ENCODE measurements at places on chromosomes 2 and 18.

DNA sequence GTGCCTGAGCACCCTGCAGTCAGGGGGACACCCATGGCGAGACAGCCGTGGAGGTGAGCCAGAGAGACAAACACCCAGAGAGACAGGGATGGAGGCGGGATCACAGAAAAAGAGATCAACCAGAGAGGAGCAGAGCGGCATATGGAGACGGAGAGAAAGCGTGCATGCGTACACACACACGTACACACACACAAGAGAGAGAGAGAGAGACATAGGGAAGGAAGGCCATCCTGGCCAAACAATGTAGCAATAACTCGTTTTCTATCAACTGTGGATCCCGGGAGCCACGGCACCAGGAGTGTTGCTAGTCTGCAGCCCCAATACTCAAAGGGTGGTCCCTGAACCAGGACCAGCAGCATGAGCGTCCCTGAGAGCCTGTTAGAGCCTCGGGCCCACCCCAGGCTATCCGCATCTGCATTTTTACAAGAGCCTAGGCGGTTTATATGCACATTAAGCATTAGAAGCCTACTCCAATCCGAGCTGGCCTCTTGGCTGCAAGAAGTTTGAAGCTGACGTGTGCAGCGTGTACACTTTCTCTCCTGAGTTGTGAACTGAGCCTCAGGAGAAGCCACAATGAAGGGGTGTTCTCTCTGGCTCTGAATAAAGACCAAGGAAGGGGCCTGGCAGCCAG, 50.1 kb upstream of the MYCN start:
- DNase-seq, result no peak

- no peak for DNase-seq
Observed at GRCh38 chr2:224749136-224749535, 33.0 kb upstream of the CCDC195 start.

- DNase-seq, result no peak
Observed at GRCh38 chr2:156562124-156562523, 125.9 kb downstream of the GPD2 start.

DNA sequence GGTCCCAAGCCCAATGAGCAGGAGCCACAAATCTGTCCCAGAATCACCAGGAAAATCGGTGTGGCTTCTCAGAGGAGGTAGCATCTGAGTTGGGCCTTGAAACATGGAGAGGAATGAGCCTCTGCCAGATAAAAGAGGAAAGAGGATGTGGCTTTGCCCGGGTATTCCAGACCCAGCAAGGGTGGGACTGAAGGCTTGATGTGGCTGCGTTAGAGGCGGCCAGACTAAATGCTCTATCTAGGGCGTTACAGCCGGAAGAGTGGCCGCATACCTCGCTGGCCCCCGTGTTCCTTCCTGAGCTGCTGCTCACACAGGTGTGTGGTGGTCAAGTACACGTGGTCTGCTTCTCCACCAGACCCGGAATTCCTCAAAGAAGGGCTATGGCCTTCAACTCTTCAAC, 33.9 kb upstream of the POMC start:
- DNase-seq, result no peak

DNA sequence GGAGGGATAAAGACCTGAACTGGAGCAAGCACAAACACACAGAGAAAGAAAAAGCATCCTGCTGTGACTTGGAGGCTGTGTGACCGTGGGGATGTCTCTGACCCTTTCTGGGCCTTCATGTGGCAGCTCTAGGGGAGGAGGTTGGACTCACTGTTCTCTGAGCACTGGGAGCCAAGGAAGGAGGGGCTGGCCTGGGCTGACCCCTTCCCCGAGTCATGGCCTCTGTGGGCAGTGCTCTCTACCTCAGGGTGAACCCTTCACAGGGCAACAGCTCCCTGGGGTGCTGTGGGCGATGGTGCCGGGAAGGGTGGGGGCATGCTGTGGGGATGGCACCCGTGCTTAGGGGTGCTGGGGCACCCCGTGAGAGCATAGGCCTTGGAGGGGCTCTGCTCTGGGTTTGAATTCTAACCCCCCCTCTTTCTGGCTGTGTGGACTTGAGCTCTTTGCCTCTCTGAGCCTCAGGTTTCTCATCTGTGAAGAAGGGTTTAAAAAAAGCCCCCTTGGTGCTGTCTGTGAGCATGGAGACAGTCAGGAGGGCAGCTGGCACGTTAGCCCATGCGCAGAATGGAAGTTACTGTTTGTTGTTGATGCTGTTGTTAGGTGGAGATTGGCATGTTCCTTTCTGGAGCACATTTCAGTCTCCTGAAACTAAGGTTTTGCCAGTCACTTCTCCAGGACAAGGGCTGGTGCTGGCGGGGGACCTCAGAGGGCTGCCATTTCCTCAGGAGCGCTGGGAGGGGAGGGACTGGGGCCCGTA, 700 bp downstream of the TOGARAM2 start:
- no peak for DNase-seq

DNA sequence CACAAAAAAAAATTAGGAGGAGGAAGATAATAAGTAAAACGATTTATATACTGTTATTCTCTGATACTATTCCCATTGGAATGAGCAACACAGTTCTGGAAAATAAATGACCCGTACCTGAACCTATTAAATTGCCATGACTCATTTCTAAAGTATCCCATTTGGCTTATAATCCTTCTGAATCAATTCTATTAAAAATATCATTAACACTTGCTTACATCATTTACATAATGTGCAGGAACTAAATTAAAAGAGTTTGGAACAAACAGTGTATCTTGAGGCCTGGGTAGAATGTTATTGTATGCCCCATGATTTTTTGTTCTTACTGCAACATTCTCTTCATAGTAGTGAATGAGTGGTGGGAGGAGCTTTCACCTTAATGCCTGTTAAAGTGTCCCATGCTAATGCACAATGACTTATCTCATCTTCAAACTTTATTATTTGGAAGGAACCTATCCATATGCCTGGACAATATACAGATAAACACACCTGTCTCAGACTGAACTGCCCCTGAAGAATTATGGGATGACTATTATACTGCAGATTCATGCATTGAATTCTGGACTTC, 549.9 kb upstream of the ACVR2A start:
- DNase-seq, result no peak

DNA sequence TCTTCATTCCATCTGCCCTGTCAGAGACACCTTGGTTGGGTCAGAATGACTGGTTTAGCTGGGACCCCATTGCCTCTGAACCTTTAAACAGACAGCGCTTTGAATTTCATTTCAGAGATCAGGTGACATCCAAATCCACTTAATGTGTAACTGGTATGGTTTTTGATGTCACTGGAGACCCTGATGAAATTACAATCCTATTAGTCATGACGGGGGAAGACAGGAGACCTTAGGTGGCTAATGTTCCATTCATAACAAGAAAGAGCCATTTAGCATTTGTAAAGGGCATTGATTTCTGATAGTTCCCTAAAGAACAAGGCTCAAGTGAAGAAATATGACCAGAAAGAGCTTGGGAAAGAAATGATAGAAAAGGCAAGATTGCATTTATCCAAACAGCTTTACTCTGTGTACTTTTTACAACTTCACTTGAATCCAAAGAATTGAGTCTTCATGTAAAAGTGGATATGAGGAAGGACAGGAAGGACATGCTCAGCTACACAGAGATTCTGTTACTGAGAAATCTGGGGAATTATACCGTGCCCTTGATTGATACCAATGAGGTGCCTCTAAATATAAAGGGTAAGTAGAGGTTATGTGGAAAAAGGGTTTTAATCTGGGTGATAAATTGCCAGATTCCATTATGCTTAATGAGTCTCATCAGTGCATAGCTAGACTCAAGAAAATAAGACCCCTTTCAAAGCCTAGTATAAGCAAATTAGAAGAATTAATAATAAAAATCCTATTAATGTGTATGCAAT, 198.2 kb downstream of the NCKAP5 start:
- no peak for DNase-seq

DNA sequence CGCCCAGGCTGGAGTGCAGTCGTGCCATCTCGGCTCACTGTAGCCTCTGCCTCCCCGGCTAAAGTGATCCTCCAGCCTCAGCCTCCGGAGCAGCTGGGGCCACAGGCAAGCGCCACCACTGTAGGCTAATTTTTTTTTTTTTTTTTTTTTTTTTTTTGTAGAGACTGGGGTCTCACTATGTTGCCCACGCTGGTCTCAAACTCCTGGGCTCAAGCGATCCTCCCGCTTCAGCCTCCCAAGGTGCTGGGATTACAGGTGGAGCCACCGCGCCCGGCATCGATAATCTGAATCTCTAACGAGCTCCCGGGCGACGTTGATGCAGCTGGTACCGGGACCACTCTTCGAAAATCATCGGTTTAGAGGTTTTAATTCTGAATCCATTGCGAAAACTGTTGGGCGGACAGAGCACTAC, 520 bp upstream of the CYP20A1 start:
- DNase-seq, result no peak

- DNase-seq, result no peak
Observed at GRCh38 chr2:134431838-134432434, 178.1 kb downstream of the MGAT5 start.

DNA sequence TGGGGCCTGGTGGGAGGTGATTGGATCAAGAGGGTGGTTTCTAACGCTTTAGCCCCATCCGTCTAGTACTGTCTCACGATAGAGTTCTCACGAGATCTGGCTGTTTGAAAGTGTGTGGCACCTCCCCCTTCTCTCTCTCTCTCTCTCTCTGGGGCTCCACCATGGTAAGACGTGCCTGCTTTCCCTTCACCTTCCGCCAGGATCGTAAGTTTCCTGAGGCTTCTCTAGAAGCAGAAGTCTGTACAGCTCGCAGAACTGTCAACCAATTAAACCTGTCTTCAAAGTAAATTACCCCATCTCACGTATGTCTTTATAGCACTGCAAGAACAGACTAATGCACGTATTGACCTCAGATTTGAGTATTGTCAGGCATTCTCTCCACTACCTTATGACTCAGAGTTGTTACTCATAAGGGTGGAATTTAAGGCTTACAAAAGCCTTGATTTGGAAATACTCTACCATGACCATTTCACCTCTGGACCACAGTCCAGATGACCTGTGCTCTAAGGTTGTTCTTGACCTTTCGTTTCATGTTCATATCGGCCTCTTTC, 99.5 kb upstream of the AGAP1 start:
- DNase-seq, result no peak

- no peak for DNase-seq
Observed at GRCh38 chr18:63836456-63836855, 51.0 kb upstream of the SERPINB2 start.

GRCh38 chr2:70647873-70648481, 94.4 kb upstream of the TGFA start:
- DNase-seq, result peak; percentile 53

DNA sequence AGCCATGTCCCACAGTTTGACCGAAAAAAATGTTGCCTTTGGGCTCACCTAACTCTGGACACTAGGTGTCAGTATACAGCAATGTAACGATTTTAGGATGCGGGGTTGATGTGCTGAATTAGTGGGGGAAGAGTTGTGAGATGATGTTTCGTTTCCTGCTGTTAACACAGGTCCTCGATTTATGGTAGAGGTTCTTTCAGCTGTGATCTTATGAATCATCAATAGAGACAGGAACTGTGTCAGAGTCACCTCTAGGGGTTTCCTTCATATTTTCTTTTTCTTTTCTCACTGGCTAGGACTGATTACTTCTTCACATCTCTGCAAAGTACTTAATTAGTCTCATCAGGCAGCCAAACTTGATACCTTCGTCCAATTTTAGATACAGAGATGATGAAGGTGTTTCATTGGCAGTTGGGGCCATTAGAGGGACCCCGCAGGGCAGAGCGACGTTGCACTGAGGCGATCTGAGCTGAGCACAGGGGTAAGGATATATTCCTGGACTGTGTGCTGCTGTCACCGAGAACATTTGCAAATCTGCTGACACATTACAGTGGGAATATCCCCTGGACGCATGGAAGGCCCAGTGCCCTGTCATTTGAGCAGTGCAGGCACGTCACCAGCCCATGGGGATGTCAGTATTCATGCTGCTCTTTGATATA, 10.2 kb upstream of the MMADHC start:
- peak; percentile 13 for DNase-seq

- DNase-seq, result no peak
Observed at GRCh38 chr2:221551864-221552263, 20.2 kb downstream of the EPHA4 start.

GRCh38 chr2:59734743-59735142, 818.7 kb downstream of the BCL11A start:
- DNase-seq, result no peak

- DNase-seq, result no peak
Observed at GRCh38 chr18:35835833-35836232, 136.6 kb upstream of the RMP24 start.

- DNase-seq, result no peak
Observed at GRCh38 chr2:214995926-214996670, 142.3 kb downstream of the ABCA12 start.

DNA sequence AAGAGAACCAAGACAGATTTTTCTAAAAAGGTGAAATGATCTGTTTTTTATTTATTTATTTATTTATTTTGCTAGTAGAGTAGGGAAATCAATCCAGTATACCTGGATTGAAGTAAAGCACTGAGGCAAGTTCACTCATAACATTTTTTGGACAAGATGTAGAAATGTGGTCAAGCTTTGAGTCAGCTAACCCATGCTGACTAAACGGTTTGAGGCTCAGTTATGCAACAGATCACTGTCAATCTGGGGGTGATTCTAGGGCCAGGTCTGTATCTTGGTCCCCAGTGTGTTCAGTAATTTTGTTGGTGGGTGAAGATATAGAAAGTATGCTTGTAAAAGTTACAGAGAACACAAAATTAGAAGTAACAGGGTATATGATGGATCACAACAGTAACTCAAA, 60.2 kb downstream of the RMDN2 start:
- no peak for DNase-seq

DNA sequence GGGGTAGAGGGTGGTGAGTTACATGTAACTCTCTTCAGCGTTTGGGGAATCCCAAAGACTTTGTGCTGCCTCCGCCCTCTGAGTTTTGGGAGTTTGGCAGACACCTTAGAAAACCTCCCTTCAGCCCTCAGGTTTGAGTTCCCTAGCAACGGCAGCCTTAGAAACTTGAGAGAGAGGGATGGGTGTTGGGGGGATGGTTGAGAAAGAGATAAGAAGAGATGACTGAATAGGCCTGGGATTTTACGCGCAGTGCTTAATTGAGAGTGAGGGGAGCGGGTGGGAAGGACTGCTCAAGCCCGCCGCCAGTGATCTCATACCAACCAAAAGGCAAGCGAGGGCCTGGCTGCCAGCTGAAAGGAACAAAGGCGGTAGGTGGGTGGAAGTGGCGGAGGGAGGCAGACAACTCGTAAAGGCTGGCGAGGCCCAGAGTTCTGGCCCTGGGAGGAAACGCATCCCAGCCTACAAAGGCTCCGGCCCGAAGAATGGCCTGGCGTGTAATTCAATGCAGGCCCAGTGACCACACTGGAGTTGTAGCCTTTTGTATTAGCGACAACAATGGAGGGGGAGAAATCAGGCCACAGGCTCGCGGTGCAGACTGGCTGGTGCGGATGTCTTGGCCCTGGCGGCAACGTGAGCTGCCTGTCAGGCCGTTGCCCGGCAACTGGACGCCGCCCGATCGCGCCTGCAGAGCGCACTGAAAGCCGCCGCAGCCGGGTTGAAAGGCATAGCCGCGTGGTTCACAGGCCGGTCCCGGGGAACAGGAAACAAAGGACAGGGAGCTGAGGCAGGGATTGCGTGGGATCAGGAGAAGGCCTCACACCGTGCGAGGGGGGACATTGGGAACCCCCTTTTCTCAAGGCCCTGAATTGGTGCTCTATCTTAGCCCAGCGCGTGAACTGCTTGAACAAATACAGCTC, 39.9 kb upstream of the DARS1 start:
- no peak for DNase-seq

DNA sequence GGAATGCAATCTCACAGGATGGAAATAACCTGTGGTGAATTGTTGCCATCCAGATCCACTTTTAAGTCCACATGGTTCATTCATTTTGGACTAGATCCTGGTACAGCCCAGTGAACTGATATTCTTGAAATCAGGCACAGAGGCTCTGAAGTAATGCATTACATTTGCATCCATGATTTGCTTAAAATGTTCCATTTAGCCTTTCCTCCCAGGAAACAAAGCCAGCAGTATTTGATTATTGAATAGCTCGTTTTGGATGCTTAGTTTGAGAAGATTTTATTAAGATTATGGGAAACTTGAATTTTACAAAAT, 995.8 kb upstream of the CDH2 start:
- DNase-seq, result no peak
